ENCODE measurements at places on chromosomes 4 and X.
A peak's percentile ranks its signal among the peaks of the same experiment; 100 is the strongest.

- peak; percentile 9 for DNase-seq
These were observed 33.2 kb upstream of the SLC9A7 start for GRCh38 chrX:46791927-46792809.

DNA sequence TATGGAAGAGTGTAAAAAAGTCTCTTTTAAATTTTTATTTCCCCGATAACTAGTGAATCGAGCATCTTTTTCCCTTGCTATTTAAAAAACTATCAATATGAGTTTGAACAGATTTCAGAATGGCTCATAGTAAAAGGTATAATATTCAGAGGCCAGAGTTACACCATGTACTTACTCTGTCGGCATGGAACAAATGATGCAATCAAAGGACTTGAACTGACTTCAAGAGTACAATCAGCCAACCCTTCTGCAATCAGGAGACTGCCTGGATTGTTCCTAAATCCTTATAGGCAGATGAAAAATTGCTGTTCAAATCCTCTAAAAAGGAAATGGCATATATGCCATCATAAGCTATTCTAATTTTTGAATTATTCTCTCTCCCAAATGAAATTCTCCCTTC is 273.3 kb downstream of the SH2D1A start:
- no peak for DNase-seq

DNA sequence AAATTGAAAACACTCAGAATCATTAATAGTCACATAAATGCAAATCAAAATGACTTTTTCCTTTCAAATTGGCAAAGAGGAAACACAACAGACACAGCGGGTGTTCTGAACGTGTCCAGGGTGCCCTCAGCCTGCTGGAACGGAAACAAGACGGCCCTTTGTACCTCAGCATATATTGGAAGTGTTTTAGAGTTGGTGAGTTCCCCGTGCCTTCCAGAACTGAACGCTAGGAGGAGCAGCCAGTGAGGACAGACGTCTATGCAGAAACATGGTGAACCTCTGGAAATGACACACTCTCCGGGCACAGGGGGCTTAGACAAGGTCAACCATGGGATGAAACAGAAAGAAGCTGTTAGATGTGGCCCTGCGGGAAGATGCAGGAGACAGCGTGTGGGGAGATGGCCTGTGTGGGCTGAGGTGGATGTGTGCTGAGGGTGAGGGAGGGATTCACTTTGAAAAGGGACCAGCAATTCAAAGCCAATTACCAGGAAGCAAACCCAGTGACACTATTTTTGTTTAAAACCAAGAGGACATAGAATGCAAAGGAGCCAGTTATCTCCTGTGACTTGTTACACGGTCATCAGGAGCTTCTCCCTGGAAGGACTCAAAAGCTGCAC is 40.4 kb downstream of the RNF212 start:
- DNase-seq, result peak; percentile 58

DNA sequence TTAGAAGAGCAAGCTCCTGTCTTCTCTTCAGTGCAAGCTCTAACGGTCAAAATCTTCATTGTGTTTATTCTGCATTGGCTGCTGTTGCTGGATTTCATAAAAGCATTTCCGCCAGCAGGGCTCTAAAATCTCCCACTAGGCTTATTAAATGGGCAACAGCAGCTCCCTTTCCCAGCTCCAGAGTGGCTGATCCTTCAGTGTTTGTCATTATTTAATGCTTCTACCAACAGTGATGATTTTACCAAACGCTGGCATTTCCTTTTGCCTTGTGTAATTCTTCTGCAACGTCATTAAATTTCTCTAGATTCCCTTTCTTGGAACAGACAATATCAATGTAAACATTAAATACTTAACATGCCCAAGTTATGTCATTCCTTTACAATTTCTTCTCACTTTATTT is 20.1 kb downstream of the SLC7A11 start:
- DNase-seq, result no peak

DNA sequence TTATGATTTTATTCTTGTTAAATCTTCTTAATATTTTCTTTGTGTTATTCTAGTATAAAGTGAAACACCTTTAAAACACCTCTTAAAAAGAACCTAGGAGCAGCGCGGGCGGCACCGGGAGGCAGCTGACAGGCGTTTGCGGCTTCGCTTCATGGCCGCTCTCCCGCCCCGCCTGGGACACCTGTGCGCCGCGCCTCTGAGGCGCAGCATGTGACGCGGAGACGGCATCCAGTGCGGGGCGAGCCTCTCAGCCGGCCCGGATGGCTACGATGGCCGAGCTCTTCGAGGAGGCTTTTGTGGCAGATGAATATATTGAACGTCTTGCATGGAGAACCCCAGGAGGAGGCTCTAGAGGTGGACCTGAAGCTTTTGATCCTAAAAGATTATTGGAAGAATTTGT is 1592.7 kb downstream of the TECRL start:
- DNase-seq, result no peak
